ENCODE measurements at places on chromosomes 4 and X.

DNA sequence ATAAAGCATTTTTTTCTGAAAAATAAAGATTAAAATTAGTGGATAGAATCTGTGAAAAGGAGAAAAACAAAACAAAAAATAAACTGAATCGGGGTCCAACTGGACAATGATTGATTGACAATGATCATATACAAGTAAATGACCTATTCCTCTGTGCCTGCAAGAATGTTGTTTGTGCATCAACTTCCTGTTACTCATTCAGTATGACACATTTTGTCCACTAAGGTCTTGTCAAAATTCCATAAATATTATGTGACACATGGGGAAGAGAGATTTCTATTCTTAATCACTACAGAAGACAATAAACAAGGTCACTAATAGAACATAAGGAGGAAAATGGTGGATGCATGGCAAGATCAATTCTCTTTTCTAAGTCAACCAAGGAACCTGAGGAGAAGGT, 54.9 kb downstream of the F8 start:
- no peak for DNase-seq

DNA sequence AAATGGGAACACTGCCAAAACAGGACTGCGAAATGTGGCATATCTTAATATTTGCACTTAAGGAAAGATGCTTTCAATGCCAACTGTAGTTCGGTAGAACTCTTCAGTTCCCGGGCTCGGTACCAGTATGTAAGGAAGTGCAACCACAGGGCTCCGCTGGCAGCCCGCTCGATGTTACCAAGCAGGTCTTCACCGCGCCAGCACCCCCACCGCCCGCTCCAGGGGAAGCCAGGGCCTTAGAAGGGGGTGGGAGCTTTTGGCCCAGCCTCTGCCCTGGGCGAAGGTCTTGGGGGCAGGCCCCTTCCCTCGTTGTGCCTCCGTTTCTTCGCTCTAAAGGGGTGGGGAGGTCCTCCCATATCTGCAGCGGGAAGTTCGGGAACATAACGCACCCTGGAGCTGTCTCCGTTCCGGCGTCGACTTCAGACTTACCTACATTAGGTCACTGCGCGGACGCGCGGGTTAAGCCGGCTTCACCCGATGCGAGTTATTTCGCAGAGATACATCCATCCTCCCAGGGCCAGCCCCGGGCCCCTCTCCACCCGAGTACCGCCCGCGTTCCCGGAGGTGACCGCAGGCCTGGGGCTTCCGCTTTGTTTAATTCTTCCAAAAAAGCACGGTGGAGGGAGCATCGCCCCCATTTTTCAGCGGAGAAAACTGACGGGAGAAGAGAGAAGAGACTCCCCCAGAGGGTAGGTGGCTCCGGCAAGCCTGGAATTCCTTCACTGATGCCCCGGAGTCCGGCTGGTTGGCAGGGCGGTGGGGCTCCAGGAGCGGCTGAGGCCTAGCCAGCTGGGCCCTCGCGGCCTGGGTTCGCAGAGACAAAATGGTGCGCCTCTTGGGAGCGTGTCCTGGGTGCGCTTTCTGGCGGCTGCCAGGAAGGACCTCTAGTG, 1.0 kb upstream of the HMX1 start:
- DNase-seq: no peak

DNA sequence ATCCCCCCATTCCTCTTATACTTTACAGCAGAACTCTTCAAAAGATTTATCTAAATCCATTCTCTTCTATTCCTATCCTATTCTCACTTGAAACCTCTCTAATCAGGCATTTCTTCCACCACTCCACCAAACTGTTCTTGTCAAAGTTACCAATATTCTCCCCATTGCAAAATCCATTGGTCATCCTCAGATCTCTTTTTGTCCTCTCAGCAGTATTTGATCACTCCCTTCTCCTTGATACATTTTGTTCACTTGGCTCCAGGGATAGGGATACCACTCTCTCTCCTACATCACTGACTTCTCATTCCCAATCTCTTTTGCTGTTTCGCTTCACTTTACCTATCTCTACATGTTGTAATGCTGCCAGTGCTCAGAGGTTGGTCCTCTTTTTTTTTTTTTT, 2.8 kb upstream of the MTMR8 start:
- DNase-seq: no peak

GRCh38 chr4:9773471-9773870, 8.0 kb upstream of the DRD5 start:
- no peak for DNase-seq
